ENCODE measurements at places on chromosomes 7 and 10.

- DNase-seq, result no peak
These were observed 139.5 kb upstream of the FZD8 start for GRCh38 chr10:35781643-35782035.

DNA sequence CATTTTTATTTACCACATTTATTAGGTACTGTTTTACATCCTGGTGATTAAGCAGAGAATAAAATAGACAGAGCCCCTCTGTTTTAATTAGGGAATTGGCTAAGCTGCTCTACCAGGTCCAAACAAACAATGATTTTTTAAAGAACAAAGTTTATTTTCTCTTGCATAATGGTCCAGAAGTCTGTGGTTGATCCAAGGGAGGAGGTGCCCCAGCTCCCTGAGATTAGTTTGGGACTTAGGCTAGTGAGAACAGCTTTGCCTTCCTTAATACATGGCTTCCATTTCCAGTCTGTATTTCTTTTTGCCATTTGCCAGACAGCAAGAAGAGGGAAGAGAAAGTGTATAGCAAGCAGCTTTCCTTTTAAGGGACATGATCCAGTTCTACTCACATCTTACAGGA, 2.9 kb upstream of the MIOS start:
- no peak for DNase-seq

GRCh38 chr7:121160150-121161008, 168.4 kb upstream of the WNT16 start:
- no peak for DNase-seq

- no peak for DNase-seq
These were observed 946.0 kb downstream of the NRG3 start for GRCh38 chr10:82821043-82821442.

DNA sequence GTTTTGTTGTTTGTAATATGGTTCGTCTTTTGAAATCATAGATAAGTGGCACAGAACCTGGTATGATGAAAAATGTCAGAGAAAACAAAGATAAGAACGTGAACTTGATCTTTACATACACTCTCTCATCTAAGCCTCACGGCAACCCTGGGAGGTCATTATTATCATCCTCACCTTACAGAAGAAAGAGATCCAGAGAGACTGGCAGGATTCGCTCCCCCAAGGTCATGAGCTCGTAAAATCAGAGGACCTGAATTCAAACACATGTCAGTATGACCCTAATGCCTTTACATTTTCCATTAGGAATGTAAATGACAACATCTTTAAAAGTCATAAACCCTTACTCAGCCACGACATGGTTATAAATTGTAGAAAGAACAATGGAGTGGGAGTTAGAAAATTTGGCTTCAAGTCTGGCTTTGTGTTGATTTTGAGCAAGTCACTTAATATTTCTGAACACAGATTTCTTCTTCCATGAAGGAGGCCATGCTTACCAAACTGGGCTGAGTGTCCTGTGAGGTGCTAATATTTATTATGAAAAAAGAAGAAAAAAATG, 35.9 kb downstream of the HIPK2 start:
- DNase-seq, result no peak

GRCh38 chr7:85175217-85175616, 11.6 kb downstream of the SEMA3D start:
- no peak for DNase-seq

- no peak for DNase-seq
These were observed 15.7 kb downstream of the PLEKHS1 start for GRCh38 chr10:113767222-113767621.

GRCh38 chr10:124628676-124629021, 115.5 kb downstream of the FAM53B start:
- no peak for DNase-seq

DNA sequence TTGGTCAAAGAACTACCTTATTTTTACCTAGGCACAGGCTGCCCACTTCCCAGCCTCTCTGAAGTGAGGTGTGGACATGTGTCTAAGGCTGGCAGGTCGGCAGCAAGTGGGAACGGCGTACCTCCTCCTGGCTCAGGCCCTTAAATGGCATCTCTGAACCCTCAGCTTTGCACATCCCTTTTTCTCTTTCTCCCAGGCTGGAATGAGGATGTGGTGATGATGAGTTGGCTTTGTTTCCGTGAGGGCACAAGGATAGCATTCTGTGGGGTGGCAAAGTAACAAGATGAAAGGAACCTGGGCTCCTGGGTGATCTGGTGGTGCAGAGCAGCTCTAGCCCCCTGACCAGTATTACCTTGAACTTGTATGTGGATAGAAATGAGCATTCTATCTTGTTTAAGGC, 196.8 kb downstream of the REEP3 start:
- no peak for DNase-seq

DNA sequence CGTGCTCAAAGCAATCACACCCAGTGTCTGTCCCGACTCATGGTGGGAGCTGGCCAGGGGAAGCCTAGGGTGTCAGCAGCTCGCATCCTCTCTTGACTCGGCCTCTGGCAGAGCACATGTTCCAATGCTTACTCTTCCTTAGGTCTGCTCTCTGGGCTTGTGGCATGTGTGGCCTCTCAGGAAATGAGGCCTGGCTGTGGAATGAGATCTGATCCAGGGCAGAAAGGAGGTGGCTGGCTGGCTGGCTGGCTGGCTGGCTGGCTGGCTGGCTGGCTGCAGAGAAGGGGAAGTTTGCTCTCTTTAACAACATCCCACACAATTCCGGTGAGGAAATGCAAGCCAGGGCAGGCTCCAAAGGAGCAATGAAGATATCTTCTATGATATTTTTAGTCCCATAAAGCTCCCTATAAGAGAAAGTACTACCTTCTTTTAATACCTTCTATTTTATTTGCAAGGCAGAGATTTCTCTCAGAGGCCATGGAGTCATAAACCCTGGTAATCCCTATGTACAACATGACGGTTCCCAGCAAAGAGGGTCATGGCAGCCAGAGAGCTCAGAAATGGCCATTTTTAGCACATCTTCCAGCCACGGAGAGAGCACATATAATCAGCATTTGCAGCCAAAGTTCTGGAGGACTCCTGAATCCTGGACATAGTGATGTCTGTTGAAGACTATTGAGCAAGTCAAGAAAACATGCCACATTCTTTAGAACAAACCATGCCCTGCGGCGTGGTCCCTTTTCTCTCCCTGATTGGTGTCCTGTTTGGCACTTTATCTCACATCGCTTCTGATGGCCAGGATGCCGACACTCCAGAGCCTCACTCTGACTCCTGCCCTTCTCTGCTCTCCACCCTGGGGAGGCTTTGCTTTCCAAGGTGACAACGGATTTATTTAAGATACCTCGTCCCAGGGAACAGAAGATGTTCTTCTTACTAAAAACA, 153.7 kb downstream of the FANK1 start:
- no peak for DNase-seq

GRCh38 chr7:77447616-77448015, 31.5 kb upstream of the GSAP start:
- DNase-seq, result no peak

- no peak for DNase-seq
These were observed 102.4 kb upstream of the LRGUK start for GRCh38 chr7:134024739-134025138.

GRCh38 chr7:30238721-30239441, 45.5 kb upstream of the ZNRF2 start:
- no peak for DNase-seq

DNA sequence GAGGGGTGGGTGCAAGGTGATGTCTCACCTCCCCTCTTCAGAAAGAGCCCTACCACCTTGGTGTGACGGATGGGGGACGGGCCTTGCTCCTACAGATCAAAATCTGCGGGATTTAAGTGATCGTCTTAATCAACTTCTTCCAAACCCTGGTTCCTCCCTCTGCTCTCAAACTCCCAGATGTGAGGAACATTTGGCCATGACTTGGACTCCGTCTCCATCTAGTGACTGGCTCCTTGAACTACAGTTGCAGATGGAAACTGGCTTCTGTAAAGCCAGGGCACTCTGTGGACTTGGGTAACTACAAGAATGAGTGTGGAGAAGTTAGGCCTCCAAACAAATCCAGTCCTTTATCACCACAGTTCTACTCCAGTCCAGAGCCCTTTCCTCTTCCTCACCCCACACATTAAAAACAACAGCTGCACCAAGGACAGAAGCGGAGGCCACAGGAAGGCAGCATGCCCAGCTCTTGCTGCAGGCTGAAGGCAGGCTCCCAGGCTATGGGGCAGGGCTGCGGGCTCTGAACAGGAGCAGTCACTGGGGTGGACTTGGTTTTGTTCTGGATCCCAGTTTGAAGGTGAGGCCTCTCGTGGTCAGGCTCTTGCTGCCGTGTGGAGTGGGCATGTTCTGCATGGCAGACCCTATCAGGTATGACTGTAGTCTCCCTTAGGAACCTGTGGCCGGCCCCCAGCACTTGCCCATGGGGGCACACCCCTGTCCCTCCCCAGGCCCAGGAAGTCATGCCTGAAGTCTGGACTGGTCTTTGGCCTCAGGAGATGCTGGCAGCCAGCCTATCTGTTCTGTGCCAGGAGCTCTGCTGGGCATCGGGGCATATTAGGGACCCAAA, 79.4 kb downstream of the VWC2 start:
- no peak for DNase-seq

DNA sequence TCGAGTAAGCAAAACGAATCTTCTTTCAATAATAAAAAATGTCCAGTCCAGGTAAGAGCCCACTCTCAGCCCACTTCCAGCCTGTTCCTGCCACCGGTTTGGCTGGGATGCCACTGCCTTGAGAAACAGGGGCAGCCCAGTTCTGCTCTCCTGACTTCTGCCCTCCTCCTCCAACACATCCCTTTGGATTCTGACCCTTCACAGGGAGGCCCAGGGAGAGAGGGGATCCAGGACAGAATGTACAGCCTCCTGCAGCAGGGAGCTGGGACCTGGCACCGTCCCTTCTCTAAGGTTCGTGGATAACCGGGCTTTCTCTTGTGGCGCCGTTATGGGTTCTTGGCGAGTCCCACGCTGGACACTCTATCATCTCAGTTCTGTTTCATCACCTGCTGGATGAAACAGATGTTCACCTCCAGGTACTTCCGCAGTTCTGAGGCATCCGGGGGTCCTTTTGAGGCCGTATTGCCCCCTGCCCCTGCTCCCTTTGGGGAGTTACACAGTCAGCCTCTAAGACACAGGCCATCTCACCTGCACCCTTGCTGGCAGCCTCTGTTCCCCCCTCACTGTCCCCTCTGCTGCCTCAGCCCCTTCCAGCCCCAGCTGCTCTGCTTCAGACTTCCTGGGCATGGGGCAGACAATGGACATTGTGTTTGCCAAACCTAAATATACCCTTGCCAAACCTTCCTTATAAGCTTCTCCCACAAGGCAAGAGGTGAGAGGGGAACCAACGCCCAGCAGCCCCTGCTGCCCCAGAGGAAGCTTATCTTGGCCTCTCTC, 203.8 kb upstream of the ZMIZ1 start:
- no peak for DNase-seq

- DNase-seq, result no peak
These were observed 160.2 kb downstream of the SRPK2 start for GRCh38 chr7:105228555-105228954.

GRCh38 chr10:13658871-13659685, 72.3 kb downstream of the PRPF18 start:
- no peak for DNase-seq

DNA sequence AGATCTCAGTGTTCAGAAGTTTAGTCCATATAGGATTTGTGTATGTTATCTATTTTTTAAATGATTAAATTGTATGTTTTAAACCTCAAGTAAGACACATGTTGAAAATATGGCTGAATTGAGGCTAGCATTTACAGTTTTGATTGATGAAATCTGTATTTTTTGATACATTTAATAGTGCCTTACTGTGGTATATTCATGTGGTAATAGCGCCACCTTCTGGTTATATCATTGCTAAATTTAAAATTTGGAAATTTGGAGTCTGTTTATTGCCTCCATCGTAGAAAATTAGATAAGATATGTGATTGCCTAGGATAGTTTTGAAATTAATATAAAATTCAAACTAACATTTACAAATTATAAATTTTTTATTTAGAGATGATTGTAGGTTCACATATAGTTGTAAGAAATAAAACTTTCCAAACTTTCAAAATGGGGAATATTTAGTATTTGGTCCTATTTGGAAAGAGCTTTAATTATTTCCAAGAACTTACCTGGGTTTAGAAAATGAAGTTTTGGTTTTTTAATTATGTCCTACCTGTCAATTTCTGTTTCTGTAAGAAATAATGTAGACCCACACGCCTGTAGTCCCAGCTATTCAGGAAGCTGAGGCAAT, 19.1 kb upstream of the ARMS2 start:
- no peak for DNase-seq

GRCh38 chr7:36970551-36971514, 246.5 kb upstream of the AOAH start:
- no peak for DNase-seq

GRCh38 chr10:128087884-128088709, 38.1 kb downstream of the MKI67 start:
- DNase-seq, result no peak

DNA sequence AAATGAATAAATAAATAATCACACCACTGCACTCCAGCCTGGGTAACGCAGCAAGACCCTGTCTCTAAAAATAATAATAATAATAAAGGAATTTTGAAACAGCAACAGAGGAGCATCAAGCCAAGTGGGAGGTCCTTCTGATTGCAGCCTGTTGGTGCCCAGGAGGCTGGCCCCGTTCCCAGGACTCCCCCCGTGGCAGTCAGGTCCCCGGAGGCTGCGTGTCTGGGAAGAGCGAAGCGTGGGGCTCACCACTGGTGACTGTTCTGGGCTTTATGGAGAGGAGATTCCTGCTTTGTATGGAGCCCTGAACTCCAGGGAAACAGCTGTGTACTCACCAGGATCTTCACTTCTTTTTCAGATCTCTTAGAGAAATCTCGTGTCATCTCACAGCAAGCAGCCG, 19.3 kb upstream of the MYH16 start:
- DNase-seq, result no peak

- DNase-seq, result no peak
These were observed 78.3 kb downstream of the LRMDA start for GRCh38 chr10:75509706-75510105.

DNA sequence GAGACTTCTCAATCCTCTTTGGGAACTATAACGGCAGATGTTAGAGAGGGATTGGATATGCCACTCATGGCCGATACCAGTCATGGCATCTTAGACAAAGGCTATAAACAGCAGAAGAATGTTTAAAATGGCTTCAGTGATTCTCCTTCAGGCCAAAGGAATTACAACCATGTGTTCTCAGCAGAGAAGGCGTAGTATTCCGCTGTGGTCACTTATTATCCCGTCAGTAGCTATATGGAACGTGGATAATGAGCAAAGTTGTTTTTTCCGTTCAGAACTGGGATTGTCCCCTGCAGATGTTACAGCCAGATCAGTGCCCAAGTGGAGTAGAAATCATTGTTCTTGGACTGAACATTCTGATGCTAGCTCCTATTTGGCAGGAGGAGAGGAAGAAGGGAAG, 43.1 kb downstream of the TEX36 start:
- DNase-seq, result no peak

GRCh38 chr7:9148687-9149086, 715.3 kb downstream of the NXPH1 start:
- no peak for DNase-seq

- no peak for DNase-seq
These were observed 472.0 kb upstream of the AKR1E2 start for GRCh38 chr10:4353964-4354363.

DNA sequence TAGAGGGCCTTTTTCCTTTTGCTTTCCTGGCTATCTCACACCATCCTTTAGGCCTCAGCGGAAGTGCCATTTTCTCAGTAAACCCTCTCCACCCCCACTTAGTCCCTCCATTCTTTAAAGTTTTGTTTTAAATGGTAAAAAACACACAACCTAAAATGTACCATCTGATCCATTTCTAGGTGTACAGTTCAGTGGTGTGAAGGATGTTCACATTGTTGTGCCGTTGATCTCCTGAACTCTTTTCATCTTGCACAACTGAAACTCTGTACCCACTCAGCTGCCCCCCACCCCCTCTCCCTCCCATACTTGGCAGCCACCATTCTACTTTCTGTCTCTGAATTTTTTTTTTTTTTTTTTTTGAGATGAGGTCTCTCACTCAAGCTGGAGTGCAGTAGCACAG, 52.2 kb downstream of the SNX10 start:
- no peak for DNase-seq

Measured in central memory CD8-positive, alpha-beta T cell (primary cell).